ENCODE measurements at places on chromosomes 2 and 18.

DNA sequence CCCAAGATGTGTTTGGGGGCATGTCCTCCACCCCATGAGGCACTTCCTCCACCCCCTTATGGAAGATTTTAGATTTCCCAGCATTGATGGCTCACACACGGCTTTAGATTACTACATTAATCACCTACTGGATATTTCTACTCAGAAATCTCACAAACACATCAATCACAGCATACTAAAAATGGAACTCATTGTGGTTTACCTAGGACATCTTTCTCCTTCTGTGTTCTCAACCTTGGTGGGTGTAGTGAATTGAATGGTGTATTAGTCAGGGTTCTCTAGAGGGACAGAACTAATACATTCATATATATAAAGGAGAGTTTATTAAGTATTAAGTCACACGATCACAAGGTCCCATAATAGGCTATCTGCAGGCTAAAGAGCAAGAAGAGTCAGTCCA is 82.1 kb upstream of the CYRIA start:
- DNase-seq, result no peak

DNA sequence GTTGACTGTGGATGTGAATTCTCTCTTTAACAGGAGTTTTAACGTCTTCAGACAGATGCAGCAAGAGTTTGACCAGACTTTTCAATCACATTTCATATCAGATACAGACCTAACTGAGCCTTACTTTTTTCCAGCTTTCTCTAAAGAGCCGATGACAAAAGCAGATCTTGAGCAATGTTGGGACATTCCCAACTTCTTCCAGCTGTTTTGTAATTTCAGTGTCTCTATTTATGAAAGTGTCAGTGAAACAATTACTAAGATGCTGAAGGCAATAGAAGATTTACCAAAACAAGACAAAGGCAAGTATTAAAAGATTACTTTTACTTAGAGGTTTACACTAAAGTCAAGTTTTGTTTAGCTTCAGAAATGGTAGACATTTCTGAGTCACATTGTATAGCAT is 30.2 kb upstream of the TYMS start:
- DNase-seq, result no peak

GRCh38 chr2:239519089-239519920 is 118.5 kb upstream of the HDAC4 start:
- DNase-seq, result no peak

GRCh38 chr2:185384822-185385560 is 353.6 kb upstream of the FSIP2 start:
- peak; percentile 4 for DNase-seq

DNA sequence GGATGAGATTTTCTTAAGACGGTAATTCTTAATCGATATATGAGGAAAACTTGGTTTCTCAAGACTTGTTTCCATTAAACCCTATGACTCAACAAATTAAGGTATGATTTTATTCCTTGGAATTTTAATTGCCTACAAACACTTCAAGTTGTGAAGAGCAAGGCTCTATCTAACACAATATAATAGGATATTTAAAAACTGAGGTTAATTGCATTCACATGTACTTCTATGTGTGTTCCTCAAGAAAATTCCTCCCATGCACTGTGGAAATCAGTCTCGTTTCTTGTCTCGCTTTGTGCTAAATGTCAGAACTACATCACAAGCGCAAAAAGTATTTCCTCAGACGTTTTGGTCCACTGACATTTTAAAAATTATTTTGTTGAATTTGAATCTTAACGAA is 109.6 kb upstream of the UNC80 start:
- no peak for DNase-seq

GRCh38 chr18:7566244-7566566 is 911 bp upstream of the PTPRM start:
- DNase-seq, result no peak

- DNase-seq, result no peak
These were observed 89.3 kb downstream of the LIMS1 start for GRCh38 chr2:108623616-108624015.

DNA sequence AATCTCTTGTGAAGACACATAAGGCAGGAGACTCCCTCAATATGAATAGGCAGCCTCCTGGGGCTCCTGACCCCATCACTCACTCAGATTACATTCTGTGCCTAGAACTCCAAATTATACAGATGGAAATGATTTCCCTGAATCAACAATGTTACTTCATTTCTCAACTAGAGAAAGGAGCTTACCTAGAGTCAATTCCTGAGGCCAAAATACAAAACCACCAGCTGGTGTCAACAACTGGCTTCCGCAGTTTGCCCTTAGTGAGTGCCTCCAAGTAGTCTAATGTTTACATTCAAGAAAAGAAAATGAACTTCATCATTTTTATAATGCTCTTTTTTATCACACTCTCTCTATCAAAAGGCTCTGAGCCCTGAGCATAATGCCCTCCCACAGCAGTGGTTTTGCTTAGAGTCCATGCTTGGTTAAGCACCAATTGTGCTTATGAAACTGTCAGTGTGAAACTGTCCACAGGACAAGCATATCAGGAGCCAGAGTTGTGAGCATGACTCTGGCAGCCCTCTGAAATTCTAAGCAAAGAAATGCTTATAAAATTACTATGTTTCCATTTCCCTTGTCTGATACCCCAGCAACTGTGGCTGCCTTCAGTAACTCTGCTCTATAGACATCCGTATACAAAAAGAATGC is 305.7 kb upstream of the PKDCC start:
- peak; percentile 22 for DNase-seq

- no peak for DNase-seq
These were observed 211.0 kb downstream of the NEDD4L start for GRCh38 chr18:58254873-58255511.

- no peak for DNase-seq
These were observed 91.8 kb upstream of the KLF7 start for GRCh38 chr2:207257251-207258250.

DNA sequence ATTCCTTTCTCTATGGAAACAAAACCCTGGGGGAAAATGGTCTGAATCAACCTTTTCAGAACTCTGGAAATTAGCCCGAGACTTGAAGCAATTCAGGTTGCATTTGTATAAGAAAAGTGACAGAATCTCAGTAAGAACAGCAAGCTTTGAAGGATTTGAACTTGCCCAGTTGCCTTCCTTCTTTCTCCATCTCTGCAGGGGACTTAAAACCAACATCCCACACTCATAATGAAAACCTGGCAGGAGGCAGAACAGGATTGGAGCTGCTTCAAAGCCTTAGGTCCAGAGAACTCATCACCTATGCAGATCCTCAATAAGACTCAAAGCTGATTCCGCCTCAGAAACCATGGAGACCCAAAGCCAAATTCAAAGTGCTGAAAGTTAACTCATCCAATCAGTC is 790.5 kb upstream of the ID2 start:
- no peak for DNase-seq

- DNase-seq, result no peak
These were observed 39.1 kb downstream of the PLEK start for GRCh38 chr2:68404164-68404563.

DNA sequence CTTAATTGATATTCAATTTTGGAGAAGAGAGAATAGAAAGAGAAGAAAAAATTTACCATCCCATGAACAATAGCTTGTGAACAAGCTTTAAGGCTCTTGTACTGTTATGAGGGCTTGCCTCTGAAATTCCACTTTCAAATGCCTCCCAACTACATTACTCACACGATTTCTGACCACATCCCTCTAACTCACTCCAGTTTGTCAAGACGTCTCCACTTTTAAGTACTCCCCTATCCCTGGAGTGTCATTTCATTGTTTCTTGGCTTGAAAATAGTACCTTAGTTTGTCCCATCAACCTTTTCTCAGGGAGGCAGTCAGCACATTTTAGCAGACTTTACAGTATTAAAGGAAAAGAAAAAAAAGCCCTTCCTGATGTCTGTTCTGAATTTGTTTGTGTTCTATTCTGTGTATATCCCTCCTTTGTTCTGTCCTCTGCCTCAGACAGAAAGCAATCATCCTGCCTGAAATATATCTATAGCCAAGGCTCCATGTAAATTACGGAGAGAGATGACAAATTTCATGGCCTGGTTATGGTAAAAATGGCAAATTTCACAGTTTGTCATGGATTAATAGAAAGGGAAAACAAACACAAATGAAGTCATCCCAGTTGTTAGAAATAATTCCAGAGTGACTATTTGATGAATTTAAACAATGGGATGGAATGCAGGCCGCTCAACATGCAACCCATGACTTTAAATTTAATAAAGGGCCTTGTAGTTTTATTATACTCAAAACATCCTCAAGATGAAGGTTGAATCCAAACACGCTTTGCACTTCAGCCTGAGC is 228.8 kb downstream of the ETAA1 start:
- DNase-seq, result peak; percentile 18

GRCh38 chr2:222595581-222595980 is 60.3 kb downstream of the FARSB start:
- no peak for DNase-seq

DNA sequence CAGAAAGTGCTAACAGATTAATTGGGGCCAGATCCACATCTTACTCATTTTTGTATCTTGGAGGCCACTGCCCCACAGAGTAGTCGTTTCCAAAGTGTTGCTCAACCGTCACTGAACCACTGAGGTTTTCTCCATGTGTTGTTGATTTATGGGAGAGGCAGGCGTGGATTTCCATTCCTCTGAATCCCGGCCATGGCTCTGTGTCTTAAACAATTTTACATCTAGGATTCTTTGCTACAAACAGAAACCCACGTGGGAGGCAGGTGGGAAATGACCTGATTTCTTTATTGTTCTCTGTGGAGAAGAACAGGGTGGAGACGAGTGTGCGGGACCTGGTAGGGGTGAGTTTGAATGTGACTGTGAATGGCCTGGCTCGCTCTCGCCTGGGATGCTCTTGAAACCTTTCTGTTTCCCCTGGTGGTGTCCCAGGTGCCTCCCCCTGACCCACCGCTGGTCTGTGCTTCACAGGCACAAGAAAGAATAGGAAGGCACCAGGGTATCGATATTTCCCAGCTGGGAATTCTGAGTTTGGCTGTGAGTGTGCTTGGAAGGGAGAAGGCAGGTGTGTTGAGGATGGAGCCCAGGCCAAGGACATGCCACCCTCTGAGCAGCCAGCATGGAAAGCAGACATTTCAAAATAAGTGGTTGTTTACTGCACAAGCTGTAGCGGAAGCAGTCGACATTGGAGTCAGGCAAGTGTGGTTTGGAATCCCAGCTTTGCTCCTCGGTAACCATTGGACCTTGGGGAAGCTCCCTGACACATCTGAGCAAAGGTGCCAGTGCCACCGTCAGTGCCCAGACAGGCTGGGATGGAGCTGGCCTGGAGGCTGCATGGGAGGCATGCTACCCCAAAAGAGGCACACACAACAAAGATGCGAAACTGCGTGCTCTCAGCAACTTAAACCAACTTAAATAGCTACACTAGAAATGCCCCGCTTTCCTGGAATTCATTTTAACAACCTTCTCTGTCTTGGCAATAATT is 50.0 kb downstream of the LPIN1 start:
- no peak for DNase-seq

DNA sequence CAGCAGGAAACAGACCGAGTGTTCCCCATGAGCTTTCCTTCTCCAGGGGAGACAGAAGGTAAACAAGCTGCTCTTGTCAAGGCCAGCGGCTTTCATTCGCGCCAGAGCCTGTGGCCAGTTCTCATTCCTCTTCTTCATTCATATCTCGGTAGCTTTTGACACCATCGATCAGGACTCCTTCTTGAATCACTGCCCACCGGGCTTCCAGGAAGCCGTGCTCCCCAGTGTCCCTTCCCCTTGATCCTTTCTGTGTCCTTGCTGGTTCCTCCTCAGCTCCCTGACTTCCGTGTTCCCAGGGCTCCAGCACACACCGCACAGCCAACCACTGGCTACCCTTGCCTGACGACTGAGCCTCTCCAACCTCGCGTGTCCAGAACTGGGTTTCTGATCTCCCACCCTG is 14.1 kb downstream of the SLC66A3 start:
- no peak for DNase-seq

DNA sequence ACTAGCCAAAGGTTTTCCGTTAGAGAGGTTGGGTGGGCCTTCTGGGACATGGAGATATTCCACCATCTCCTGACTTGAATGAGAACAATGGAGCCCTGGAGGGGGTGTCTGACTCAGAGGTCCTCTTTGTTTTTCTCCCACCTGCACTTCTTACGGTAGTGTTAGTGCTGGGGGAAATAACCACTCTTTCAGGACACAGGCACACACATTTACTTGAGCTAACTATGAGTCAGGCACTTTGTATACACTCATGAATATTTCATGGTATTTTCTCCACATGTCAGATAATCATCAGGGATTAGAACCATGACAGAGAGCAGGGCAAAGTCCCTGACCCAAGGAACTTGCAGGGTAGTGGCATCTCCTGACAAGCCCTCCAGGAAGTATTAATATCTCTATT is 439.1 kb downstream of the TSN start:
- DNase-seq, result no peak

DNA sequence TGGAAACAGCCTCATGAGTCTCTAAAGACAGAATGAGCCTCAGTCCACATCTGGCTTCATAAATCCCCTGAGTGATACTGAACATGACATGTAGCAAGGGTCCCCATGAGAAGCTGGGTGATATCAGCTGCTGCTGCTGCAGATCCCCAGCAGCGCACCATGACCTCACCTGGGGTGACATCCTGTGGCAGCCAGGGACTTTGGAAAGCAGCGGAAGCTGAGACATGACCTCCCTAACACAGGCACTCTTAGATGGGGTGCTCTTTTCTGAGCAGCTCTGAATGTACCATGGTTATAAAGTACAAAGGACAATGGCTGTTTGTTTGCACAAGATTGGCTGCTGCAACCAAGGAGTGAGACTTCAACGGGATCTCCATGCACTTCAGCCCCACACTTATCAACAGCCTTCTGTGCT is 74.7 kb upstream of the TMEM200C start:
- DNase-seq, result no peak

DNA sequence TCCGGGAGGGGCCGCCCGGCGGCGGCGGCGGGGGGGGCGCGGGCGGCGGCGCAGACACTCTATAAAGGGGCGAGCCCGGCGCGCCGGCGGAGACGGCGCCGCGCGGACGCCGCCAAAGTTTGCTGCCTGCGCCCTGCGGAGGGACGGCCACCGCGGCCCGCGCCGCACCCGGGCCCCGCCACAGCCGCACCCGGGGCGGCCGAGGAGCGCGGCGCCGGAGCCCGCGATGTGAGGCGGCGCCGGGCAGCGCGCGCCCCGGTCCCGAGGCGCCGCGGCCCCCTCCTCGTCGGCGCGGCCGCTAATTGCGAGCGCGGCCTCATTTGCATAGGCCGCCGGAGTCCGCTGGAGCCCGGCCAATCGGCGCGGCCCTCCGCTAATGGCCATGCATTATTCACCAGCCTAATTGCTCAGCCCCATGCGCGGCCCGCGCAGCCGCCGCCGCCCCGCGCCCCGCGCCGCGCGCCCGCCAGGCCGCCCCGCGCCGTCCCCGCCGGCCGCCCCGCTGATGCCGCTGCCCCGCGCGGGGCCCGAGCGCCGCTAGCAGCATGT is at the start of gene SALL3:
Gene SALL3 (plus strand): TSS at position 89 of the 549 bp plus-strand sequence. CDS start 457 bp downstream, at position 546.
- no peak for DNase-seq
